ENCODE measurements at places on chromosomes 4 and X.

- no peak for DNase-seq
Observed at GRCh38 chr4:118843237-118843636, 7.3 kb upstream of the SEC24D start.

DNA sequence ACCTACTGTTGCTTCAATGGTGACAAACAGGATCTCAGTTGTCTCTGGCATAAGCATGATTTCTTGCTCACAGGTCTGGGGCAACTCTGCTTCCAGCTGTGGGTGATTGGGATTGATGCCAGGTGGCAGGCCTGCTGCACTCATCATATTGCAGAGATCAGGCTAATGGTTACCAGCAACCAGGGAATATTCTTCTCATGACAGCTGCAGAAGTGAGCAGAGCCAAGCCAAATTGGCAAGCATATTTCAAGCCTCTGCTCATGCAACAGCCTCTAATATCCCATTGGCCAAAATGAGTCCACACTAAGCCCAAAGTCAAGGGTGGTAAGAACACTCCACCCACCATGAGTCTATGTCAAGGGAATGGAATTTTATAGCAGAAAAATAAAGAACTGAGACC, 26.7 kb upstream of the TBC1D19 start:
- DNase-seq, result no peak

GRCh38 chr4:75015627-75016026, 82.7 kb downstream of the PARM1 start:
- no peak for DNase-seq

GRCh38 chrX:69285401-69285877, 120.2 kb upstream of the PJA1 start:
- no peak for DNase-seq

GRCh38 chrX:150036181-150036580, 97.9 kb upstream of the EOLA2 start:
- DNase-seq, result no peak

DNA sequence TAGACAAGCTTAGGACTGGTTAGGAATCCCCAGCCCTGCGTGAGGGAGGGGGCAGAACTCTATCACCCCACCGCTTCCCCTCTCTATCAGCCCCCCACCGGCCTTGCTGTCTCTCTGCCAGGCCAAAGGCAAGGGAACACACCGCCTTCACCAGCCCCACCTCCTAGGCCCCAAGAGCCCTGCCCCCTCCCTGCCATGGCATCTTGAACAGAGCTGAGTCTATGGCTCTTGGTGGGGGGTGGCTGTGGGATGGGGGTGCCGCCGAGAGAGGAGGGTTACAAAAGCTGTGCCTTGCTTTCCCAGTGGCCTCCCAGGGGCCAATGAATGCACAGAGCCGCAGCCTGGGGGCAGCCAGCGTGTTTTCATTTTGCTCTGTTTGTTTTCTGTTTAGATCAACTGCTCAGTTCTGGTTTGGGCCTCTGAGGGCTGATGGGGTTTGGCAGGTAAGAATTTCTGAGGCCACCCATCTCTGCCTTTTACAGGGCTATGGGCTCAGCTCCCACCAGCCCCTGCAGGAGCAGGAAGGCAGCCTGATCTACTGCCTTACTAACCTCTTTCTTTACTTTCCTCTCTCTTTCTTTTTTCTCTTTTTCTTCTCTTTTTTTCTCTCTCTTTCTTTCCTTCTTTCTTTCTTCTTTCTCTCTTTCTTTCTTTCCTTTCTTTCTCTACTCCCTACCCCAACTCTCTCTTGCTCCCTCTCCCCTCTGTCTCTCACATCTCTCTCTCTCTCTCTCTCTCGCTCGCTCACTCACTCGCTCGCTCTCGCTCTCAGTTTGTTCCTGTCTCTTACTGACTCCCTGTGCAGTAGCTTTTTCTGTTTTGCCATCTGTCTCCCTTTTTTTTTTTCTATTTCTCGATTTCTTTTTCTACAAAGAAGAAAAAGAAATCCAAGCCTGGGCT, 128.3 kb downstream of the PJA1 start:
- DNase-seq, result no peak

DNA sequence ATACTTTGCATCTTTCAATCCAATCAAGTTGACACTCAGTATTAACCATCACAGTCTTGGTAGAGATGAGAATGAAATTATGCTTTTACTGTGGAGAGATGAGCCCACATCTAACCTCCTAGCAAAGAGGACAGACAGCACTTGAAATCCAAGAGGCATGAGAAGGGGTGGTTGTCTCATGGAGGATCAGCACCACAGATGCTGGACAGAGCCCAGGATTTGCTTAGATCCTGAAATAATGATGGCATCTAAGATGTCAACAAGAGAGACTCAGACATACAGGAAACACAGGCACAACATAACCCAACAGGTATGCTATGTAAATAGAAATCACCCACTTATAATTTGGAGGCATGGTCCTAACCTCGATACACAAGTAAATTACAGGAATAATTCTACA, 74.3 kb upstream of the VCX2 start:
- no peak for DNase-seq

Data from stimulated activated CD8-positive, alpha-beta memory T cell treated with anti-CD3 and anti-CD28 coated beads, Interleukin-4, amount 100 ng/mL, for 4 hours (primary cell).